ENCODE measurements at places on chromosomes 4 and X.

DNA sequence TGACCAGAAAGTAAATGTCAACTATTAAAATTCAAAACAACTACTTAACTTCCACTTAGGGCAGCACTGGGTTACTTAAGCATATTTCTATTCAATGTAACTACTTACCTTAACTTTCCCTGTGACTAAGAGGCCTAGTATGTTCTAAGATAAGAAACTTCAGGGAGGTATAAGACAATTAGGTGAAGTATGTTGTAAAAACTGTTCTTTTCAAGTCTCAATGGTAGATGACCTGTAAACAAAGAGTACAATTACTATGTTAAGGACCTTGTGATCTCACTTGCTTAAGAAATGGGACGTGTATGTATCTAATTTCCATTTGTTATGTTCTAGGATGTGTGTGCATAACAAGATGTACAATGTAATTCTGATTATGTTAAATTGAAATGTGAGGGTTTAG, 960.5 kb downstream of the CCSER1 start:
- DNase-seq: no peak

DNA sequence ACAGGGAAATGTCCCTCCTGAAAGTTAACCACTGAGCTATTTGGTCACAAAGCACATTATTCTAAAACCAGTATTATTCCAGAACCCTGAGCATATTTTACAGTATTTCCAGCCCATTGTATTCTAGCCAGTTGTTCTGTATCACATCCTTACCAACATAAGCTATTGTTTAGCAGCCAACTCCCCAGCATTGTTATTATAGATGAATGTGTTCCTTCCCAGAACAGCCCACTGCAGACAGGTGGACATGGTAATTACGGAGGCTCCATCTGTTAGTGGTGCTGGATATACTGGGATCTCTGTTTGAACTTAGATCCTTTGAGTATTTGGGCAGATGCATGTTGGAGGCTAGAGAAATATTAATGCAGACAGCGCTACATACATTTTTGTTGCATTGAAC, 126.1 kb downstream of the MGST2 start:
- DNase-seq: no peak

DNA sequence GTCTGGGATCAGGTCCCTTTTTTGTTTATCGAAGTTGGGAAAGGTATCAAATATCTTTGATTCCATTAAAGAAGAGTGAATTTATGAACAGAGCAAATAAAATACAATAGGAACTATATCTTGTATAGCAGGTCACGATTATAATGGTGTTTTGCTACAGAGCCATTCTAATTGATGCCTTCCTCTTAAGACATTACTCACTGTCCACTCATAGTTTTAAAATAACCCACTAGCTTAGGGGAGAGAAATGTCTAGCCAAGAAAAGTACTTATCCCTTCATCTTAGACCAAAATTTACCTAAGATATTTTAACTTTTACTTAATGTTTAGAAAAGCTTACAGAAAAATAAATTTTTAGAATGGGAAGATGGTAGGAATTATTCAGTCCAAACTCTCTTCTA, 112.0 kb upstream of the PABPC4L start:
- DNase-seq: no peak

- DNase-seq: no peak
These were observed 347.4 kb downstream of the FAM47B start for GRCh38 chrX:35289952-35290351.

- DNase-seq: no peak
These were observed 336.8 kb downstream of the FSTL5 start for GRCh38 chr4:161827013-161827412.

DNA sequence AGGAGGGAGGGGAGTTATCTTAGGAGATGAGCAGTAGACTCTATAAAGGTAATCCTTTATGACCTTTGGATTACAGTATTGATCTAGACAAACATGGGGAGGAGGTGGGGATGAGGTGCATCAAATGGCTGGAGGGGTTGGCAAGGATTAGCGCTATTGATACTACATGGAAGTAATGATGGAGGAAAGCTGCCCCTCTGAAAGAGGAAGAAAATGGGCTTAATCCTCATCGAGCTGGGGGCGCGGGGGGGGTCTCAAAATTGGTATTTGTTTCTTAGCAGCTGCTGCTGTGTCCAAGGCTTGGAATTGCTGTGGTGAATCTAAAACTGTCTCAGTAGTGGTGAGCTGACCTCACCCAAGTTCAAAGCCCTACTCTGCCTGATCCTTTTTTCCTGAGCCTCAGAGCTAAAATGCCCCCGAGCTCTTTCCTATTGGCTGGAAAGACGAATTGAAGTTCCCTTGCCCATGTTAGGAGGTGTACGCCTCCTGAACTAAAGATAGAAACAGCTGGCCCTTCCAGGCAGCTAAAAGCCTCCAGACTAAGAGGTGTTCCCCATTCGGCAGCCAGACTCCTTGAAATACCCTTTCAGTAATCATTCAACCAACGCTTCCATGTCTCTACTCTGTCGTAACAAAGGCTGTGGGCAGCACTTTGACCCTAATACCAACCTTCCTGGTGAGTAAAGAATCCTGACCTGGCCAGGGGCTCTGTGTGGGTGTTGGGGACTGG, at the start of gene ITGB1BP2:
ITGB1BP2 (plus strand) TSS at position 556 of the 730 bp plus-strand sequence; CDS start at position 613, 57 bp downstream.
- no peak for DNase-seq

DNA sequence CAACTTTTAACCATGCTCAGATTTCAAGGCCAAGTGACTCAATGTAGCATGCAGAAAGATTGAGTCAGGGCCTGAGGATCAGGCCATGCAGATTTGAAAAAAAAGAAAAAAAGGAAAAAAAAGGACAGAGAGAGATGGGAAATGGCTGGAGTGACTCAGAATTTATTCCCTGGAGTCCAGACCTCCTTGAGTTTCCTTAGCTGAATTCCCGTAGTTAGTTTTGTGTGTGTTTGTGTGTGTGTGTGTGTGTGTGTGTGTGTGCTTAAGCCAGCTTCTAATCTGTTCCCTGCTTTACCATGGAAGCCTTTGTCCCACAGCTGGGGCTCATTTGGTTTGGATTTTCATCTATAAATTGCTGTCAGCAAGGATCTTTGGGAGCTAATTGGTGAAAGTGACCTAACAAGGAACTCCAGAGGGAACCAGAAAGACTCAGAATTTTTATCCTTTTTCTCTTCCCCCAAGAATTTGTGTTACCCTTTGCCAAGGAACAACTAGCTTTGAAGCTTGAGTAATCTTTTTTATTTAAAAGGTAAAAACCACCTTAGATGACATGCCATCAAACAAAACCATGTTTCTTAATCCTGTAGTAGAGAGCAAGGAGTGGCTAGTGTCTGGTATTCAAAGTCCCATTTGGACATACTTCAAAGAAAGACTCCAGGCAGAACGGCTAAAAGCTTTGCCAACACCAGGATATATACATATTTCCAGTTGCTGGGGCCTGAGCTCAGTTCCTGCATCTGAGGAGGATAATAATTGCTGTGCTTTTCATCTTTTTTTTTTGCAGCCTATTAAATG, 109.0 kb upstream of the DDIT4L start:
- no peak for DNase-seq

GRCh38 chr4:39470402-39470801, 11.5 kb downstream of the LIAS start:
- no peak for DNase-seq

DNA sequence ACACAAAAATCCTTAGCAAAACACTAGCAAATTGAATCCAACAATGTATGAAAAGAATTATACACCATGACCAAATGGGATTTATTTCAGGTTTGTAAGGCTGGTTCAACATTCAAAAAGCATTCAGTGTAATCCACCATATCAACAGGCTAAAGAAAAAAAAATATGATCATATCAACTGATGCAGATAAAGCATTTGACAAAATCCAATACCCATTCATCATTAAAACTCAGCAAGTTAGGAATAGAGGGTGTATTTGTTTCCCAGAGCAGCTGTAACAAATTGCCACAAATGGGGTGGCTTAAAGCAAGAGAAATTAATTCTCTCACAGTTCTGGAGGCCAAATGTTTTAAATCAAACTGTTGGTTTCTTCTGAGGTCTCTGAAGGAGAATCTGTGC, 10.7 kb downstream of the VSIG1 start:
- DNase-seq: no peak

GRCh38 chr4:182015893-182016292, 227.3 kb upstream of the TENM3 start:
- no peak for DNase-seq

DNA sequence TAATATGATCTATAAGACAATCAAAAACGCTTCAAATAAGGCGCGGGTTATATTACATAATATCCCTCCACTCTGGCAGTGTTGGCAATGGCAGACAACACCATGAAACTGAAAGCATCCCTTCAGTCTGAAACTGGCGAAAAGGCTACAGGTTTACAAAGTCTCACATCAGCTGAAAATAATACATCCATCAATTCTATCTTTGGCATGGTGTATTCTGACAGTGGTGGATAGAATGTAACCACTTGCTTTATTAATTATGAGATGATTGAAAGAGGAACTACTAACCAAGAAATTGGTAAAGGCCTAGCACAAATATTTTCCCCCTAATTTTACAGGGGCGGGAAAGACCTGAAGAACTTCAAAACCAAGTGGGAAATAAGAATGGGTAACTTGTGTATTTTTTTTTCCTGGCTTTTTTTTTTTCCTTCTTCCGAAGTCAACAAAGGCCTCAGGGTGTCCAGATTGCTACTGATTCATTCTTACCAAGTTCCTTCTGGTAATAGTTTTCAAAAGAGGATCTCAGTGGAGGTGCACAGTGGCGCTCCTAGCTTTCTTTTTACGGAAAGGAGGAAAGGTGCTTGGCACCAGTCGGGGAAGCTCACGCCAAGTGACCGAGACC, 728 bp downstream of the UBA6 start:
- no peak for DNase-seq

- DNase-seq: no peak
These were observed 88.6 kb upstream of the IL1RAPL1 start for GRCh38 chrX:28498658-28499057.

- peak; percentile 55 for DNase-seq
These were observed 719 bp upstream of the TCEAL4 start for GRCh38 chrX:103584596-103584995.

GRCh38 chrX:78886550-78886949, 58.6 kb upstream of the P2RY10 start:
- DNase-seq: peak; percentile 0

DNA sequence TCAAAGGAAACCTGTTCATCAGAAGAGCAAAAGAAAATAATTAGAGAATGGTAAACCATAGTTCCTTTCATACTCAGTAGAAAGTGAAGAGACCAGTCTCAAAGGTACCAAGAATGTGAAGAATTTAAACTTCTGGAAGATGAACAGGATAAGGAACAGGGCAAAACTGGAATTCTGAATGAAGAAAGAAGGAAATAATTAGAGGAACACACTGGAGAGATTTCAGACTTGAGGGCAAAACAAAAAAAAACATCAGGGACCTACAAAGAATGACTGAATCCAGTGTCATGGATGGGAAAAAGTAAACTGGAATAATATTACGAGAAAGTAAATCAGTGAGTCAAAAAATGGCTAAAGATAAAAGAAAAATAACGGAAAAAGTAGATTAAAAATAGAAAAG, 245.6 kb upstream of the NEIL3 start:
- no peak for DNase-seq

GRCh38 chrX:28120072-28120471, 138.8 kb upstream of the DCAF8L1 start:
- DNase-seq: no peak

DNA sequence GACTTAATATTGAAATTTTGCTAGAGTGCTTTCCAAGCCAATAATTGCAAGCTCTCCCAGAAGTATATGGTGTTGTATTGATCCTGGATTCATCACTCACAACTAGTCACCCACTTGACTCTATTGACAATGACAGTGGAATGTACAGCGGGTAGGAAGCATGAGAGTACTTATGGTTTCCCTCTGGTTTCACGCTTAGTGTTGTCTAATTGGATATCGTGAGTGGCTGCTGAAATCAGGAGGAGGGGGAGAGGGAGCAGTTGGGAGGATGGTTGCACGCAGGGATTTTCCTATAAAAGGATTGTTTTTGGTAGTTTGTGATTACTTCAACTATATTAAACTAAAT, 1819.5 kb upstream of the TENM3 start:
- no peak for DNase-seq

DNA sequence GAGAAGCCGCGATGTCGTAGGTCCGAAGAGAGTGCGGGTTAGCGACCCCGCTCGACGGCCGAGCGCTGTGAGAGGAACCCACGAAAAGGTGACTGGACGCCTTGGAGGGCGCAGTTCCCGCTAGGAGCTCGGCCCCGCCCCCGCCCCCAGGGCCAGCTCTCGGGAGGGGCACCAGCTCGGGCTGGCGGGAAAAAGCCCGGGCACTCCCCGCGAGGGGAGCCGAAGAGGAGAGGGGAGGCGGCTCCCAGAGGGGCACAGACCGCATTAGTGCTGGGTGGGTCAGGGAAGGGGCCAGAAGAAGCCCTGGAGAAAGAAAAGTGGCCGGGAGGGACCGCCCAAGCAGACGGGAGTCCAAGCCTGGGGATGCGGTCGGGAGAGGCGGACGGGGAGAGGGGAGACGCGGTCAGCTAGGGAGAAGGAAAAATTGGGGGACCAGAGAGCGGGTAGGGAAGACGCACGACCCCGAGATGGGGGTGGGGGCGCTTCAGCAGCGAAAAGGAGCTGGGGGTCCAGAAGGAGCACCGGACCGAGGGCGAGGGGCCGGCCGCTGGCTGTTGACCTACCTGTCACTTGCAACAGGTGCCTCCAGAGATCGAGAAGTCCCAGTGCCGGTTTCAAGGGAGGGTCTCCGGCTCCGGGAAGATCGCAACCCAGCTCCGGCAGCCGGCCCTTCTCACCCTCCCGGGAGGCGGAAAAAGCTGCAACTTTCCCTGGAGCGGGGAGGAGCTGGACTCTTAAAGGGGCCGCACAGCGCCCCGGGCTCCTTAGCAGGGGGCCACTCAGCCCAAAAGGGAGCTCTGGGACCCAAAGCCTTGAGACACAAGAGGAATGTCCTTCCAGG, at the start of gene SYTL4:
SYTL4 (minus strand) TSS at position 681 of the 841 bp plus-strand sequence. CDS start 30,084 bp downstream, outside the sequence.
- peak; percentile 29 for DNase-seq

GRCh38 chr4:47646372-47646771, 161.3 kb downstream of the ATP10D start:
- DNase-seq: no peak

- DNase-seq: no peak
These were observed 40.7 kb upstream of the ARMCX5 start for GRCh38 chrX:102558607-102559006.

DNA sequence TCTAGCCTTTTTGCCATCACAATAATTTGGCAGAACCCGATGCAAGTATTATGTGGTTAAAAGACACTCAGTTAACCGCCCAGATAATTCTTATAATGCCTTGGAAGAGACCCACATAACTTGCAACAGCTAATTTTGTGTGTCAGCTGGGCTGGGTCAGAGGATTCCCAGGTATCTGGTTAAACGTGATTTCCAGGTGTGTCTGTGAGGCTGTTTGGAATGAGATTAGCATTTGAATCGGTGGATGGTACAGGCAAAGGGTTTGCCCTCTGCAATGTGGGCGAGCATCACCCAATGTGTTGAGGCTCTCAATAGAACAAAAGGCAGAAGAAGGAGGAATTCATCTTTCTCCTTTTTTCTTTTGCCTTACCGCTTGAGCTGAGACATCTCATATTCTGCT, 314.2 kb upstream of the PUDP start:
- no peak for DNase-seq

DNA sequence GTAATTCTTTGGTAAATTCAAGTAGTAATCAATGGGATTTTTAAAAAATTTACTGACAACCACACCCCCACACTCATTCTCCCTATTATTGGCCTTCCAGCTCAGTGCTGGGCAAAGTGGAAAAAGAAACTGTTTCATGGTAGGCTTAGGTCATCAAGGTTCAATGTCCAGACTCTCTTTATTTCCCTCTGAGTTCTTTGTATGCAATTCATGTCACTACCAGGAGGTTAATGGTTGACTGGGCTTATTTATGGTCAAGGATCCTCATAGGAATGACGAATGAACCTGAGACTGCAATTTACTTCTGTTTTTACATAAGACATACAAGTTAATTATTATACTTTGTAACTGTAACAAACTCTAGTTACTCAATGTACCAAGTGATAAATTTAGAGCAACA, 403.2 kb downstream of the KLHL13 start:
- no peak for DNase-seq

All from lung (tissue), 17 donors.